ENCODE measurements at places on chromosomes 11 and 22.

GRCh38 chr22:20137113-20137512, 5.5 kb downstream of the ZDHHC8 start:
- no peak for DNase-seq

DNA sequence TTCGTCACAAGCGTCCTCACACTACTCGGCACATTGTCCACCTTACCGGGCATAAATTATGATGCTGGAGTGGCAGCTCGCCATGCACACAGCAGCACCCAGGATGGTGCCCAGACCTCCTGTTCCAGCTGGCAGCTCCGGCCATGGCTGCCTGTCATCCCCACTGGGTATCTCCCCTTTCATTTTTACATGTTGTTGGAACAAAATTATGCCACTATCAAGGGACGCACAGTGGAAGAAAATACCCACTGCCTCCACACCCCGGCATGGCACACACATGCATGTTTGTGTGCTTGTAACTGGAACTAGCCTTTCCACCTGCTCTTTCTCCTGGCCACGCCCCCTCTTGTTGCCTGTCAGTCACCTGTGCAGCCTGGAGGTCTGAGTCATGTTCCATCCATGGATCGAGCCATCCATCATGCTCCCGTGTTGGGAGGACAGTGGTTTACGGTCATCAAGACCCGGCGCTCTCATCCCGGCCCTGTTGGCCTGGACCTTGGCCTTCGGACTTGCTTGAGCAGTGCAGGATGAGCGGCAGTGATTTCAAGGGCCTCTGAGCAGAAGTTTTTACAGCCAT, 1069.6 kb downstream of the BRD1 start:
- DNase-seq, result no peak

GRCh38 chr11:93039531-93040240, 70.2 kb downstream of the MTNR1B start:
- no peak for DNase-seq

DNA sequence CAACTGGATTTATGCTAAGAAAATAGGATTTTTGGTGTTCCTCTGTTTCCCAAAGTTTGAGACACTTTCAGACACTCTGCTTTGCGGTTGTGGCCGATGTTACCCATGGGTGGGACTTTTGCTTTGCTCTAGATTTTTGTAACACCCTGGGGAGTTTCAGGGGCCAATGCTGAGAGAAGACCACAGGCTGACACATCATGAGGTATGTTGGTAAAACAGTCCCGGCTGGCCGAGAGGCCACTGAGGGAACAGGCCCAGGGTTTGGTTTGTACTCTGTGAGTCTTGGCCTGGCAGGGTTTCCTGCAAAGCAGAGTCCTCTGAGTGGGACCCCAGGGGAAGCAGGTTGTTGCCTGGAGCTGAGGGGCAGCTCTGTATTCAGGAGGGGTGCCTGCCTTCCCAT, 78.5 kb upstream of the PITPNB start:
- no peak for DNase-seq

- no peak for DNase-seq
Measured at GRCh38 chr11:134170919-134171281, 52.9 kb downstream of the NCAPD3 start.

DNA sequence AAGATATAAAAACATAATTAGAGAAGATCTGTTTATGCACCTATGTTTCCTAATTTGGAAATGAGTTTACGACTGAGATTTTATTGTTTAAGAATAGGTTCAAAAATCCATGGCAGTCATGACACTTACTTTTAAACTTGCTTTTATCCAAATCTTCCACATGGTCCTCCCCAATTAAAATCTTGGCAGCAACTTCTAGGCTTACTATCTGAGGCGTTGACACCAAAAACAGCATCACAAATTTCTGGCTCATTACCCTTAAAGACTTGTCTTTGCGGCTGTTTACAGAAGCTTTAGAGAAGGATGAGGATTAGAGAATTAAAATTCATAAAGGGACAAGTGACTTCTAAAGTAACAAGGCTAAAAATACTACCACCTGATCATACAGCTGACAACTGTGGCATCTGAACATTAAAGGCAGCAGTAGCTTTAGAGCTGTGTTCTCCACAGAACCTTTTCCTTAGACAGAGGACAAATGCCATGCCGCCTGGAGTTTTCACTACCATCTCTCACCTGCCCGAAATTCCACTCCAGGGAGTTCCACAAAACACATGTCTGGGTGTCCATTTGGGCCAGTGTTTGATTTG, 6.4 kb downstream of the E2F8 start:
- DNase-seq, result no peak

DNA sequence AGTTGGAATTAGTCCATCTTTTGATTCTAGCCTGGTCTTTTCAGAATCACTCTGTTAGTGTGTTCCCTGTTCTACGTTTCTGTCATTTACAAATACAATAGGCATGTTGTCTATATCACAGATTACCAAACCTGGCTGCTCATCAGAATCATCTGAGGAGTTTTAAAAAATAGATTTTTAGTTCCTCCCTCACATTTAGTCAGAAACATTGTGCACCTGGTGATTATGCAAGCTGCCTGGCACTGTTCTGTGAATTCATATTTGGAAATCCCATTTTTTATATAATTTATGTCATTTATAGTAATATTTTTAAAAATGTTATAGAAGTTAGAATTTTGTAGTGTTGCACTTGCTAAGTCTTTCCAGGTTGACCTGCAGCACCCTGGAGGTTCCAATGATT, 107.3 kb downstream of the PDE3B start:
- DNase-seq, result no peak

Measured in activated CD4-positive, alpha-beta T cell treated with anti-CD3 and anti-CD28 coated beads for 24 hours (primary cell).